ENCODE measurements at places on chromosomes 2 and 18.

DNA sequence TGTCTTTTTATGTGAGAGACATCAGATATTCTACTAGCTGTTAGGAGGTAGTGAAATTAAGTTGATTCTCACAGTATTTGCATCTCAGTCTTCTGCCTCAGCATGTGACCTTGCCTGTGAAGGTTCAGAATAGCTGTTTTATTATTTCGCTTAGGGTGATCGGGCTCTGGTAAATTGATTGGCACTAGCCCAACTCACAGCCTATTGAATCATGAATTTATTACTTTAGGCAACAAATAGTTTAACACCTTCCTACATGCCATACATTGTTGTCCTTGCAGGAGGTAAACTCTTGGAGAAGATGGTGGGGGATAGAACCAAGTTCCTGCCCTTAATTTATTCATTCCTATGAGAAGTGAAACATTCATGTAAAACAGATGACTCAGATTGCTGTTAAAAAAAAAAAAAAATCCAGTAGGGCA is 101.9 kb downstream of the GPD2 start:
- DNase-seq, result no peak

DNA sequence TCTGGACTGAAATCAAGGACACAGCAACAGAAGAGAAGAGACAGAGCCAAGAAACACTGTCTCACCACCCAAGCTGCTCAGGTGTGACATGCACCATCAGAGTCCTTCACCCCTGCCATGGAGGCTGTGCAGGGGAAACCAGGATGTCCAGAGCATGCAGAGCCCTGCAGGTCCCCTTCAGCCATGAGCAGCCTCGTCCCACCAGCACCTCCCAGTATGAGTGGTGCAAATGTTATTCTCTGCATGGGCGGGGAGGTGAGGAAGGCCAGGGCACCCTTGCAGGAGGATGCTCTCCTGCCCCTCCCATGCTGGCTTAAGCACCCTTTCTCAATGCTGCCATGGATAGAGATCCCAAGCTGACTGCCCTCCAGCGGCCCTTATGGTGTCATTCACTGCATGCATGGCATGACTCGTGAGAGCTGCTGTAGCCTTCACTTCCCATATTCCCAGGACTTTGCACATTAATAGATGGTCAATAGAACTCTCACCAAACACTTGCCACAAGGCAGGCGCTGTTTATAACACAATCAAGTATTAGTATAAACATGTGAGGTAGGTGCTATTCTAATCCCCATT is 171.0 kb downstream of the ANAPC1 start:
- no peak for DNase-seq

GRCh38 chr2:196535742-196536141 is 103.8 kb upstream of the CCDC150 start:
- DNase-seq, result no peak

GRCh38 chr2:24434541-24434940 is 56.5 kb upstream of the NCOA1 start:
- DNase-seq, result no peak
